Iris pigment epithelial cell (primary cell): ENCODE measurements at places on chromosomes 1 and 21.

GRCh38 chr1:17234405-17234804 is 14.5 kb upstream of the PADI3 start:
- DNase-seq, result no peak

DNA sequence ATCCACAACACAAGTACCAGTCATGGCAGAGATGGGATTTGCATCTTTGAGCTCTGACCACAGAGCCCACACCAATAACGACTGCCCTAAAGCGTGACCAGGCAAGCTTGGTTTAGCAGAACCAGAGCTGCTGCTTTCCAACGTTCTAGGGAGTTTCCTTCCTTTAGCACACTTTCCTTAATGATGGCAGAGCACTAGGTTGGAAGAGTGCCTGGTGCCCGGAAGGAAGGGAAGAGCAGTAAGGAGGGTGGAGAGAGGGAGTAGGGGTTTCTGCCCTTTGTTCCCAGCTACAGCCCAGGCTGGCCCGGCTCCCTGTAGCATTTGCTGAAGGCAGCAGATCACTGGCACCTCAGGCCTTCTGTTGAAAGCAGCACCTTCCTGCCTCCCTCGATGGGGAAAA is 6.1 kb upstream of the EVA1C start:
- DNase-seq, result no peak

DNA sequence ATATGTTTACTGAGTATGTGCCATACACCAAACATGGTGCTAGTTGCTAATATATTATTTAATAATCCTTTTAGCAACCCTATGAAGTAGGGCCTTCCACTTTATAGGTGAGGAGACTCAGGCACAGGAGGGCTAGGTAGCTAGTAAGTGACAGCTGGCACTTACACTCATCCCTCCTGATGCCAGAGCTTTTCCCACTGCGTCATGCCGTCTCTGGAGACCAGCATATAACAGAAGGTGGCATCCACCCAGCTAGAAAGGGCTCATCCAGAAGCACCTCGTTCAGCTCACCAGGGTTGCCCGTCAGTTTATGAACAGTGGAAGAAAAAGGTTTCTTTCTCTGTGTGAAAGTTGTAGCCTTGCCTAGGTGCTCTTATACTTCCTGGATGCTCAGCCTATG is 108.9 kb downstream of the NOS1AP start:
- no peak for DNase-seq

GRCh38 chr1:232667778-232668165 is 37.8 kb upstream of the SIPA1L2 start:
- no peak for DNase-seq

GRCh38 chr1:180670681-180671080 is 38.9 kb downstream of the XPR1 start:
- DNase-seq, result no peak

DNA sequence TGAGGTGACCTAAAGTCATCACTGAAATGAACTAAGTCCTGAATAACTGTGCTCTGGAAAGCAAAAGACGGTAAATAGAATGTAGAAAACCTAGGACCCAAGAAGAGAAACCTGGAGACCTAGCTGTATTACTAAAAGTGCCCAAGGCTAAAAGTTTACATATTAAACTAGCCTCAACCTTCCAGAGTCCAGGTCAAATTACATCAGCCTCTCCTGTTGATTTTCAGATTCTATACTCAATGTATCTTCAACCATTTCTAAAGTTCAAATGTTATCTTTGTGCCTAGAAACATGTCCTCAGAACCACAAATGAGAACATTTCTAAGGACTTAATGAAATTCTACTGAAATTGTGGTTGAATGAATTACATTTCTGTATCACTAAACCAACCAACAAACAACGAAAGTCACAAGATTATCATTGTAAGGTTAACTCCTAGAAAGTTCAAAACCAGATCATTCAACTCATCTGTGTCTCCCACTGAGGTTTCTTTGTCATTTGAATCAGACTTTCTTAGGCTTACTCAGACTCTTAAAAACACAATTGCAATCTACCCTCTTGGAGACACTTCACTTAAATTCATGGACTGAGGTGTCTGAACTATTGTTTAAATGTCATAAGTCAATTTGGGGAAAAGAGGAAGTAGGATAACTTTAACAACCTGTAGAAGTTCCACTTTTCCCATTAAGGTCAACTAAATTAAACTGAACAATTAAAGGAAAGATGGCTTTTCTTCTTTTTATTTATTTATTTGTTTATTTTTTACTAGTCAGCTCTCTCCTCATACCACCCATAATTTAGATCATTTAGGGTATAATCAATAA is 207.7 kb downstream of the BARHL2 start:
- no peak for DNase-seq

GRCh38 chr1:181318022-181318857 is 165.1 kb upstream of the CACNA1E start:
- no peak for DNase-seq
